ENCODE measurements at places on chromosomes 3 and 15.

- no peak for DNase-seq
Measured at GRCh38 chr3:45180051-45180450, 33.9 kb upstream of the CDCP1 start.

DNA sequence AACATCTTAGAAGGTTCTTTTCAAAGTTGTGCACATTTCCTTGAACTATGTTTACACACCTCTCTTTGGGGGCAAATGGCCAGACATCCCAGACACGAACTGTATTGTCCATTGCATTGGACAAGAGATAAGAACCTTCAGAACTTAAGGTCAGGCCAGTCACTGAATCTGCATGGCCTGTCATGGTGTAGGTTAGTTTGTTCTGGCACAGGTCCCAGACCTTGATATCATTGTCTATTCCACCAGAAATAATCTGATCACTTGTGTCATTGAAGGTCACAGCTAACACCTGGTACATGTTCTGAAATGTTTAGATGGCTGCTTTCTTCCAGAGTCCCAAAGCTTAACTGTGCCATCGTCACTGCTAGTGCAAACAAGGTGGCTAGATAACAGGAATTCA is 55.7 kb downstream of the KCNAB1 start:
- no peak for DNase-seq

GRCh38 chr3:106610362-106610959 is 741.6 kb upstream of the CBLB start:
- DNase-seq, result no peak

GRCh38 chr15:54321426-54321825 is 343.2 kb downstream of the UNC13C start:
- DNase-seq, result no peak

DNA sequence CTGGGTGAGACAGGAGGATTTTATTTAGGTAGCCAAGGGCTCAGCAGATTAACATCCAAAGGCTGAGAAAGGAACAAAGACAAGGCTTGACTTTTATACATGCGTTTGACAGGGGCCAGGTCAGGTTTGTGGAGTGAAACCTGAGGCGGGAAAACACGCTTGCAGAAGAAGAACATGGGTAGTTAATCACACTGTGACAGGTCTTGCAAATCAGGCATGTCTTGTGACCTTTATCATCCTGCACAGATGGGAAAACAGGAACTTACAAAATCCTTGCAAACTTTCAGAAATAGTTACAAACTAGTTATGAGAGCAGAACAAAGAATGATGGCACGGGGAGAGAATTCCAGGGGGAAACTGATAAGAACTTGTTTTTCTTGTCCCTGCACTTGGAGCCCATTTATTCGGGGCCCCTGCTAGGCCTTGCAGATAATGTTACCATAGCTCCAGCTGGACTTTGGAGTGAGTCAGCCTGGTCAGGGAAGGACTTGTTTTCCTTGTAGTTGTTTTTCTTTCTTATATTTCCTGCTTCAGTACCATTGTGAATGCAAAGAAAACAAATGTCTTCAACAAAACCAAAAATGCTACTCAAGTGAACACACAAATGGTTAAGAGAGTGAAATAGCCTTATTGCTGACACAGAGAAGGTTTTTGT is 965.9 kb upstream of the ROBO1 start:
- DNase-seq, result no peak

- peak; percentile 61 for DNase-seq
Measured at GRCh38 chr15:44711743-44712345, 527 bp downstream of the B2M start.

DNA sequence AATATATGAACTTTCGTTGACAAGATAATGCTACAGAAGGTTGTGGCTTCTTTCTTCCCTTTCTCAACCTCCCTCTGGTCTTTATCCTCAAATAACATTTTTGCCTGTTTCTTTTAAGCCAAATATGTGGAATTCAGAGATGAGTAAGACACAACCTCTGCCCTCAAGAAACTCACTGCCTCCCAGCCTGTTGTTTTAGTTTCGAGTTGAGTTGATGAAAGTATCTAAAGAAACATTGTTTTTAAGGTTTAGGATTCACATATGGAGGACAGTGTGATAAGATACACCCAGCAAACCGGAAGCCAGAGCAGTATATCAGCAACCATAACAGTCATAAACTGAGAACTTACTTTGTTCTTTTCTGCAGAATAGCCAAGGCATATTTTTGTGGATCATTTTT is 218.6 kb downstream of the THSD4 start:
- no peak for DNase-seq

DNA sequence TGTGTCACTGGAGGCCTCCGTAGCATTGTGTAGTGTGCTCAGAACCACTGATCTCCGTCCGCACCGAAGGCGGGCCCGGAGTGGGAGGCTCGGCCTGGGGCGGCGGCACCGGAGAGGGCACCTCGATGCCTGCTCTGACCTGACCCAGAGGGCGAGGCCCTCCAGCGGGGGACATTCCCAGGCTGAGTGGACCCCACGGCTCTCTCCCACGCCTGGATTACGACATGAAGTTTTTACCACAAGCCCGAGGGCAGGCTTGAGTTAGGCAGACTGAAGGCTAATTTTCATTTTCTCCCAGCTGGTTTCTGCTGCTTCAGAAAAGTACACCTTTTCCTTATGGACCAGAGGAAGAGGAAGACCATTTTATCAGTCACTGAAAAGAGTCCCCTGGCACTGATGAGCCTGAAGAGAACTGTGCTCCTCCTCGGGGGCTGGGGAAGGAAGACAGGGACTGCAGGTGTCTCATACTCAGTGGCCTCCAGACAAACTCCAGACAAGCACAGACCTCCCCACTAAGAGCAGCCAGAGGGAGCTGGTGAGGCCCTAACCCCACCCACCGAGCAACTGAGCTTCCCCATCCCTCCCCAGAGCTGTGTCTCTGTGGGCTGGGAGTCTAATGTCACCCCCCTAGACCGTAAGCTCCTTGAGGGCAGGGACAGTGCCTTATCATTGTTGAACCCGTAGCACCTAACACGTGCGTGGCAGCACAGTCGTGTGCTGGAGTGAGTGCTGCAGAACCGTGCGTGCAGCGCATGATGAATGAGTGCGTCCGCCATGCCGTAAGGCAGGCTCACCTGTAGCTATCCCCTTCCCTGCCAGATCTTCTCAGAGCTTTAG is 74.5 kb upstream of the BLM start:
- DNase-seq, result no peak

DNA sequence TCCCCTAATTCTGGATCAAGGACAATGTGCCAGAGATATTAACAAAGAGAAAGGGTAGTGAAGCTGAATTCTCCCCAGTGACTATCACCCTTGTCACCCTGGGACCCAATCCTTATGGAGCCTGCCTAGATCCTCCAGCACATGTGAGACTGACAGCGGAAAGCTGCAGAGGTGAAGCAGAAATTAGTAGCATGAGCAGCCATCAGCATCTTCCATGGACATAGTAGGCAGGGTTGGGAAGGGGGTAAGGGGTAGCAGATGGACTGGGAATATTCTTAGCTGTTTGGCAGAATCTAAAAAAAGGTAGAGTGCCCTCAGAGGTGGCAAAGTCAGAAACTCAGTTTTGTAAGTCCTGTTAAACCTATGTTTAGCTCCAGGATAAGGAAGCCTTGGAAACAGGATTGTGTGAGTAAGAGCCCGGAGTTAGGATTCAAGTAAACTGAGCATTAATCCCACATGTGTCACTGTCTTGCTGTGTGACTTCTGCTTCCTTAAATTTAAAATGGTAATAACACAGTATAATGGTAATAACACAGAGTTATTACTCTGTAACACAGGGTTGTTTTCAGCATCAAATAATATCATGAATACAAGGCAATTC is 14.5 kb downstream of the GOLIM4 start:
- no peak for DNase-seq

- no peak for DNase-seq
Measured at GRCh38 chr15:22904736-22905135, 66.3 kb downstream of the NIPA2 start.

- DNase-seq, result no peak
Measured at GRCh38 chr3:16448639-16449070, 64.8 kb downstream of the RFTN1 start.

DNA sequence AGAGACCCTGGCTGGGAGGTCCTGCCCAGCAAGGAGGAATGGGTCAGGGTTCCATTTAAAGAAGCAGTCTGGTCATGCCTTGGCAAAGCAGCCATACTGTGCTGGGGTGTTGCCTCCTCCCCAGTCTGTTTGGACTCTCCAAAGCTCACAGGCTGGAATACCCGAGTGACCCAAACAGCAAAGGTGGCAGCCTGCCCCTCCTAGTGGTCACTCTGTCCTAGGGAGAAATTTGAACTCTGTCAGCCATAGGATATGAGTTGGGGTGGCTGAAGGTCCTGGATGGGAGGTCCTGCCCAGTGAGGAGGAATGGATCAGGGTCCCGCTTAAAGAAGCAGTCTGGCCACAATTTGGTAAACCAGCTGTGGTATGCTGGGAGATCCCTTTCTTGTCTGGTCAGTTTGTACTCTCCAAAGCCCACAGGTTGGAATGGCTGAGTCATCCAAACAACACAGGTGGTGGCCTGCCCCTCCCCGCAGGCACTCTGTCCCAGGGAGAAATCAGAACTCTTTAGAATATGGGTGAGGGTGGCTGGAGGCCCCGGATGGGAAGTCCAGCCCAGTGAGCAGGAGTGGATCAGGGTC is 45.0 kb downstream of the CCR1 start:
- DNase-seq, result no peak

GRCh38 chr3:122576174-122576940 is 1.1 kb upstream of the PARP15 start:
- DNase-seq, result peak; percentile 88

DNA sequence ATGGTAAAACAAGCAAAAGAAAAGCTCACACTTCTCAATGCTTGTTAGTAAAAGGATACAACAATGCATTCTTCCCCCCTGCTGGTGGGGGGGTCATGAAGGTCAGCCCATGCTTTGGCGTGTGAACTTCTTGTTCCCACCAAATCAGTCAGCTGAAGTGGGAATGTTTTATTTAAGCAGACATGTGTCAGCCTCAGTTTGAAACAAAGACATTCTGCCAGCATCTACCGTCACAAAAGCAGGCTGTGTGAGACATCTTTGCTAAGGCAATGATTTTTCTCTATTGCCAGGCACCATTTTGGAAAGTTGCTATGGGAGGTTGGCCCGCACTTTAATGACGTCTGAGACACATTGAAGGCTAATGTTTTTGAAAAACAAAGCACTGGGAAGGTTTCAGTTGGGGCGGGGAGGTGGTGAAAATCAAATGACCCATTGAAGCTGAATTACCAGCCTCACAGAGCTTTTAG is 206.6 kb downstream of the TLE3 start:
- DNase-seq, result no peak

DNA sequence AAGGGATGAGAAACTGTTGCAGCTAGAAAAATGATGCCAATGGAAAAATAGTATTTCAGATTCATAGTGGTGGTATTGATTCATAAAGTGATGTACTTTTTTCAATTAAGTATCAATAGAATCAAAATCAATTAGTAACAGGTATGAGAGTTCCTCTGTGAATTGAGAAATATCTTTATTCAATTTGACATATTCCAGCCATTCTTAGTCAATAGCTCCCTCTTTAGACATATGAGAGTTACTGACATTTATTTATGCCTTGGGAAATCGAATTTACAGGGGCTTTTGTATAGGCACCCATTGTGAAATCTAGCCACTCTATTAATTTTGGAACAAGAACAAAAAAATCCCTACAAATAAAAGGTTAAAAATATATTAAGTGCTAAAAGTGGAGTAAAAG is 386.9 kb upstream of the CNTN3 start:
- DNase-seq, result peak; percentile 12

DNA sequence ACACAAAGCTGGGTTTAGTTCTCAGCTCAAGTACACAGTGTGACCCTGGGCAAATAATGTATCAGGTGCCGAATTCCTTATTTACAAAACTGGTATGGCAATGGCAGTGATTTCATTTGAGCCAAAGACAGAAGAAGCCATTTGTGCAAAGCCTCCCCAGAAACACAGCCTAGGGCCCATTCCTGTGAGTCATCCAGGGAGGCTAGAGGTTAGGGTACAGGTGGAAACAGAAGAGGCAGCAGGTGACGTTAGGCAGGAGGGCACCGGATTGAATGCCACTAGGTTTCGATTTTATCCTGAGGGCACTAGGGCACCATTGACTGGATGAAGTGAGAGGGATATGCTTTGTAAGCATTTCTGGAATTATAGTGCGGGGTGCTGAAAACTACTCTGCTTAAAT is 766.9 kb upstream of the NR2F2 start:
- DNase-seq, result no peak

GRCh38 chr3:41404582-41404981 is 205.3 kb downstream of the CTNNB1 start:
- DNase-seq, result no peak

All from NCI-H526 (cell line).